Head of caudate nucleus (tissue), 42 donors: ENCODE measurements at places on chromosomes 16 and 17.

DNA sequence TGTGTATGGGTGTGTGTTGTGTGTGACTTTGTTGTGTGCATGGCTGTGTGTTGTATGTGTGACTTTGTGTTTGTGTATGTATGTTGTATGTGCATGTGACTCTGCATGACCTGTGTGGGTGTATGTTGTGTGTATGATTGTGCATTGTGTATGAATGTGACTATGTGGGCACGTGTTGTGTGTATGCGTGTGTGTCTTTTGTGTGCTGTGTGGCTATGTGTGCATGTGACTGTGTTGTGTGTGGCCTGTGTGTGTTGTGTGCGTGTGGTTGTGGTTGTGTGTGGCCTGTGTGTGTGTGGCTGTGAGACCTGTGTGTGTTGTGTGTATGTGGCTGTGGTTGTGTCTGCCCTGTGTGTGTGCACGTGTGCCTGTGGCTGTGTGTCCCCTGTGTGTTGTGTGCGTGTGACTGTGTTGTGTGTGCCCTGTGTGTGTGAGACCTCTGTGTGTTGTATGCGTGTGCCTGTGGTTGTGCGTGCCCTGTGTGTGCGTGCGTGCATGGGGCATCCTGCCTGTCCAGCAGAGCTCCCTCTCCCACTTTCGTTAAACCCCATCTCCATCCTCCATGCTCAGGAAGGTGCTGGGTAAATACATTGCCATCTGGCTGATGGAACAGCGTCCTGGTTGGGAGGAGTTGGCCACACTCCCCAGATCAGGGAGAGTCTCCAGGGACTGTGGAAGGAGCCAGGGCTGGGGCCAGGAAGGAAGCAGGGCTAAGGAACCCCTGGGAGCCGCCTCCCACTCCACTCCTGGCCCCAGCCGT, 90.1 kb upstream of the GSE1 start:
- DNase-seq = no peak

DNA sequence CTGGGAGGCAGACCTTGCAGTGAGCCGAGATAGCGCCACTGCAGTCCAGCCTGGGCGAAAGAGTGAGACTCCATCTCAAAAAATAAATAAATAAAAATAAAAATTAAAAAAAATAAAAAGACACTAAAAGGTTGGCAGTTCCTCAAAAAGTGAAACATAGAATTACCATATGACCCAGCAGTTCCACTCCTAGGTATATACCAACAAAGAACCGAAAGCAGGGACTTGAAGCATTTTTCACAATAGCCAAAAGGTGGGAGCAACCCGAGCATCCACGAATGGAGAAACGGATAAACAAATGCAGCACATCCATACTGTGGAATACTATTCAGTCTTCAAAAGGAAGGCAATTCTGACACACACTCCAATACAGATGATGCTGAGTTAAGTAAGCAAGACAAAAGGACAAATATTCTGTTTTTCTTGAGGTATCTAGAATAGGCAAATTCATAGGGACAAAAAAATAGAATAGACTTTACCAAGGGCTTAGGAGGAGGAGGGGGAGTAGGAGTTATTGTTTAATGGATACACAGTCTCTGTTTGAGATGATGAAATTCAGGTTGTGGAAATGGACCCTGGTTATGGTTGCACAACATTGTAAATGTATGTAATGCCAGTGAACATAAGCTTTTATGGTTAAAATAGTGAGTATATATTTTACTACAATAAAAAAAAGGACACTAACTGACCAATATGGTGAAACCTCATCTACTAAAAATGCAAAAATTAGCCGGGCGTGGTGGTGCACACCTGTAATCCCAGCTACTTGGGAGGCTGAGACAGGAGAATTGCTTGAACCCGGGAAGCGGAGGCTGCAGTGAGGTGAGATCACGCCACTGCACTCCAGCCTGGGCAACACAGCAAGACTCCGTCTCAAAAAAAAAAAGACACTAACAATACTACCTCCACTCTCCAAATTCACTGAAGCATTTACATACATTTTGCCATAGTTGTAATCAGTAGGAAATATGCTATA, 27.0 kb upstream of the SLC35B1 start:
- no peak for DNase-seq

- no peak for DNase-seq
These were observed 10.8 kb upstream of the DRG2 start for GRCh38 chr17:18076936-18077335.

GRCh38 chr17:79295307-79295706, 220.7 kb downstream of the ENGASE start:
- no peak for DNase-seq

GRCh38 chr17:36918211-36918691, 19.0 kb upstream of the LHX1 start:
- DNase-seq = no peak

- no peak for DNase-seq
These were observed 491.6 kb downstream of the CDH13 start for GRCh38 chr16:83118365-83118764.

DNA sequence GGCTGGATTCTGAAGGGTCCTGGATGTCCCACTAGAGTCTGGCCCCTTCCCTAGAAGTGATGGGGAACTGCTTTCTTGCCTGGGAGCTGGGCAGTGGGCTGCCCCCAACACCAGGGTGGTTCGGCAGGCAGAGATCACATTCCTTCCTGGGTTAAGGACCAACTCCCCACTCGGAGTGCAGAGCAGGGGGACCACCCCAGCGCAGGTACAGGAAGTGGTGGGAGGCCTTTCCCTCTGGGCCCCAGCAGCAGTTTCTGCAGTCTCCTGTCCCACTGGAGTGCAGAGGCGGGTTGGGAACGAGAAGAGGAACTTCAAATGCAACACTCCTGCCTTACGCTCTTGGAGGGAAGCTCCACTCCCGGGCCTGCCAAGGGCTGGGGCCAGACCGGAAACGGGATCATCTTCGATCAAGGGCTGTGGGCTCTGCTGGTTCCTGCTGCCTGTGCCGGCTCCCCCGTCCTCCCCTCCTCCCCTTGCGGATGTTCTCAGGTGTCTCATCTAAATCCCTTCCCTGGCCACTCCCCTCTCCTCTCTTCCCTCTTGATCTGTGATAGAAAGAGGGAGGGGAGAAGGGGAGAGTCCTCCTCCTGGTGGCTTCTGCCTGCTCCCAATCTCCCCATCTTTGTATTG, 9.0 kb upstream of the NGFR start:
- DNase-seq = no peak

- no peak for DNase-seq
These were observed 825 bp downstream of the HEATR6 start for GRCh38 chr17:60077672-60078519.

GRCh38 chr17:67293251-67294203, 48.5 kb upstream of the HELZ start:
- DNase-seq = peak; percentile 54

DNA sequence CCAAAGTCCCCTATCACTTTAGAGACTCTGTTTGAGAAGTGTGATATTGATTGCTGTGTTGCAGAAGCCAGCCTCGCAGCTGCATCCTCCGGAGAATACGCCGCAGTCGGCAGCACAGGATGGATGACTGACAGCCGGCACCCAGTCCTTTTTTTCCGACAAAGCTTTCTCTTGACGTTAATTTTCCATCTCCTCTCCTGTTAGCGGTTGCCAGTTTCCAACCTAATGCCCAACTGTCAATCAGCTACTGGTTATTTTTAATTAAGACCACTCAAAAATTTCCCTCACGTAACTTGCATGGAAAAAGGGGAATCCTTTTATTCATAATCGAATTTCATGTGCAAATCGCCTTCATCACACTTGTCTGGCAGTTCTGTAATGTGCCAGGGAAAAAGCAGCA, 953.9 kb downstream of the CDH11 start:
- peak; percentile 73 for DNase-seq

- no peak for DNase-seq
These were observed 111.7 kb downstream of the ABCA8 start for GRCh38 chr17:68843522-68843921.
